ENCODE measurements at places on chromosomes 12 and 14.

DNA sequence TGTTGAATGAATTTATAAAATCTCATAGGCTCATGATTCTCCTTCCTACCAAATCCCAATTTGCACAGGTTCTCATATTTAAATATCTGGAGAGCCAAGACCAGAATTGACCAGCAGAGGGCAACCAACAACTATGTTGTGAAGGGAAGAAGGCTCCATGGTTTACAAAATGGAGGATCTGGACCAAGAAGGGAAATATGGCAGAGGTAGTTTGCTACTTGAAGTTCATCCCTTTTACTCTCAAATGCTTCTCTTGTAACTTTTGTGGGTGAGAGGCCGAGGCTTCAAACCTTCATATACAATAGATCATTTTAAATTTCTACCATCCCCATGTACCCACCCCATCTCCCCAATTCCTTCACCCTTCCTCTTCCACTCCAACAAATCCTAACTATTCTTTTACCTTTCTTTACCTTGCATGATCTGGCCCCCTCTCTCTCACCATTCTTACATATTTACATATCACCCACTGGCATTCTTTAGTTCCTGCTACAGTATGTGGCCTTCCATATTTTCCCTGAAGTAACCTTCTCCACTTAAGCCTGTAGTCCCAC is 3.8 kb upstream of the SMARCC2 start:
- peak; percentile 75 for DNase-seq
- H3K4me3 ChIP-seq: no peak overlapping the region
- no peak overlapping the region for H3K27ac ChIP-seq
- peaks cover 4% of the 10 kb centered on the region for H3K4me1 ChIP-seq

GRCh38 chr14:99432485-99432884 is 48.2 kb downstream of the SETD3 start:
- H3K27ac ChIP-seq: no peak overlapping the region
- no peaks in the 10 kb centered on the region for H3K27me3 ChIP-seq
- H3K4me1 ChIP-seq: no peaks in the 10 kb centered on the region

DNA sequence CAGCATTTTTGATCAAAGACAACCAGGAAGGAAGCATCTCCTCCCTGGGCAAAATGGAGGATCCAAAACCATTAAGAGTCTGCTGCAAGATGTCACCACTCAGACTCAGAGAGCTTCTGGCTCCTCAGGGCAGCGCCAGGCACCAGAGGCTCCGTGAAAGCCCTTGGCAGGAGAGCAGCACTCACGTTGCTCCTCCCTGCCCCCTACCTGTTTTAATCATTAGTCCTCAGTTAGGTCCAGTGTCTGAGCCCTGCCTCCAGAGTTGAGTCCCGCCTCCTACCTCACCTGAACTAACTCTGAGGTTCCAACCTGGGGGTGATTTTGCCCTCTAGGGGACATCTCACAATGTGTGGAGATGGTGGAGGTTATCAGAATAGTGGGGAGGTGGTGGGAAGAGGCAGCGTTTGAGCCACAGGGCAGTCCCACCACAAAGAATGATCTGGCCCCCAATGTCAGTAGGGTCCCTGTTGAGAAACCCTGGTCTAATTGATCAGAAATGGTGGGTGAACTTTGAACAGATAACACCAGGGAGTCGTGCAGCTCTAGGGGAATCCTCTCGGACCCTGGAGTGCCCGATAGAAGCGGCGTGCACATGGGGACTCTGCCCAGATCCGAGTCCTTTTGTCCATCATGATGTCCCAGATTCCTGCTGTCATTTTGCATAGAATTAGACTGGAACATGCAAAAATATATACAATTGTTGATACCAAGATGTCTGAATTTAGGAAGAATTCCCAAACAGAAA is 156.7 kb upstream of the DIO3 start:
- no peak overlapping the region for H3K4me3 ChIP-seq
- DNase-seq: no peak
- peaks cover 16% of the 10 kb centered on the region for H3K4me1 ChIP-seq

GRCh38 chr14:91839749-91840148 is 27.6 kb downstream of the TC2N start:
- no peaks in the 10 kb centered on the region for H3K4me1 ChIP-seq
- H3K36me3 ChIP-seq: no peaks in the 10 kb centered on the region
- peaks cover 24% of the 10 kb centered on the region for H3K27me3 ChIP-seq
- no peak overlapping the region for H3K4me3 ChIP-seq
- DNase-seq: no peak

DNA sequence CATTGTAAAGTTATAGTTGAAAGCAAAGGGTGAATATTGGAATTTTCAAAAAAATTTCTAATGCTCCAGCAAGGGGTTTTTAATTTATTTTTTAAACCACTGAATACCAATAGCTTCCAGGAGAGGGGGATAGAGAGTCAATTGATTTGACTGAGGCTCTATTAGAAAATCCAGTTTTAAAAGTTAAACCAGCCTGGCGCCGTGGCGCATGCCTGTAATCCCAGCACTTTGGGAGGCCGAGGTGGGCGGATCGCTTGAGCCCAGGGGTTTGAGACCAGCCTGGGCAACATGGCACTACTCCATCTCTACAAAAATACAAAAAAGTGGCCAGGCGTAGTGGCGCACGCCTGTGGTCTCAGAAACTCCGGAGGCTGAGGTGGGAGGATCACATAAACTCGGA is 150.1 kb downstream of the SLC38A4 start:
- H3K27ac ChIP-seq: no peak overlapping the region
- DNase-seq: peak; percentile 68
- H3K4me3 ChIP-seq: no peak overlapping the region
- H3K27me3 ChIP-seq: no peaks in the 10 kb centered on the region
- no peaks in the 10 kb centered on the region for H3K36me3 ChIP-seq

DNA sequence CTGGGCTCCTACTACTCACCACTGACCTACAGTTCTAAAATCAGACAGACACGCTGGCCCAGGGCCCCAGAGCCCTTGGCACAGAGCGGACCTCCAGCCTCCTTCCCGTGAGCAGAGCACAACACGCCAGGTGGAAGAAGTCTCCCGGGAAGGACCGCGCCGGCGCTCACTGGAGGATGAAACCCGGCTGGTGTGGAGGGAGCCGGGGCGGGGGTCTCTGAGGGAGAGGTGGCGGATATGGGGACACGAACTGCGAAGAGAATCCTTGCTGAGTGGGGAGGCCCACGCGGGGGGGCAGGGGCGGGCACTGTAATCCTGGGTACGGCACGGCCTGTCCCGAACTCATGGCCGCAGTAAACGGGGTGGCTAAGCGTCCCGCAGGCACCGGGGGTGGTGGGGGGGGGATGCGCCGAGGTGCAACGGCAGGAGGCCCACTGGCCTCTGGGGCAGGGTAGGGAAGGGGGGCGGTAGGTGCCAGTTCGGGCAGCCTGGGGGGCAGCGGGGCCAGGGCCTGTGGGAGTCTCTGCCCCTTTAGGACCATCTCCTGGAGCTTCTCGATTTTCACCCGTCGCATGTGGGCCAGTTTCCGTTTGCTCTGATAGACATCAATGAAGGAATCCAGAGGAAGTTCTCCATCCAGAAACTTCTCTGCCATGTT is 28.8 kb downstream of the VPS37B start:
- H3K4me3 ChIP-seq: no peak overlapping the region
- DNase-seq: no peak
- H3K27me3 ChIP-seq: no peaks in the 10 kb centered on the region
- no peak overlapping the region for H3K27ac ChIP-seq
- H3K4me1 ChIP-seq: peaks cover 9% of the 10 kb centered on the region

All from fibroblast of lung (primary cell).